PC-3 (cell line): ENCODE measurements at places on chromosomes 4 and X. TPM values are rescaled to one million over a fixed set of nuclear protein-coding genes. Genes with fewer than 3 reads are reported as not detected.

Gene XAGE1A
- total RNA-seq: not detected in 2 replicates

DNA sequence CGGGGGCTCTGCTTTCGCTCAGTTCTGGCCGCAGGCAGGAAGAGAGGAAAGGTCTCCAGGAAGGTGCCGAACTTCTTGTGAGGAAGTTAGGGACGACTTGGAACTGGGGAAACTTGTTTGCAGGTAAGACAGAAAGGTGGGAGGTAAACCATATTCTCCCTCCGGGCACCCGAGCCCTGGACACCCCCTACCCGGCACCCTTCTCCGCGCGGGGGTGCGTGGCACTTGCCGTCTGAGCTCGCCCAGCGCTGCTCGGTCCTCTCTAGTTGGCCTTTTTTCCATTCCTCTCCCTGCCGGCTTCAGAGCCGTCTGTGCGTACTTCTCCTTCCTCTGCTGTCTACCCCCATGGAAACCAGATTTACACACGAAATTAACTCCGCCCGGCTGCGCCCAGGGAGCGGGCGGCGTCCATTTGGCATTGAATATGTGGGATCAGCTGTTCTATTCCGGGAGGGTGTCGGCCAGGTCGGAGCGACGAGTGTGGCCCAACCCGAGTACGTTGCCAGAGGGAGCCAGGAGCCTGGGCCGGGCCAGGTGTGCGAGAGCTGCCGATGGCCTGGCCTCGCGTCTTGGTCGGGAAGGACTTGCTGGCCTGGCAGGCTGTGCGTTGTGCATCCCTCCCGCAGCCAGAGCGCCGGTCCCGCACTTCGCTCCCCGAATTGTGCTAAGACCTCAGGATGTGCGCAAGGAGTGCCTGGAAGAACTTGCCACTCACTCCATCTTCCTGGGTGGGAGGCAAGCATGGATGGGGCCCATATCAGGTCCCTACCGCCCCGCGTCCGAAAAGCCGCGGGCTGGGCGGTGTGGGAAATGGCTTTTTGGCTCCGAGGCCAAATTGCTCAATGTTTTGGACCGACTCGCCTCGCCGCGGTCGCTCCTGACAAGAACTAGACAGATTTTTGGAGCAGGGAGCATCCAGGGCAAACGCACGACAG, 1.7 kb downstream of the PDGFRA start:
- no peak for DNase-seq
- peaks cover 48% of the 10 kb centered on the region for H3K4me1 ChIP-seq
- H3K27me3 ChIP-seq: peaks cover 40% of the 10 kb centered on the region
- peak overlapping the region; percentile 61 for H3K4me3 ChIP-seq

DNA sequence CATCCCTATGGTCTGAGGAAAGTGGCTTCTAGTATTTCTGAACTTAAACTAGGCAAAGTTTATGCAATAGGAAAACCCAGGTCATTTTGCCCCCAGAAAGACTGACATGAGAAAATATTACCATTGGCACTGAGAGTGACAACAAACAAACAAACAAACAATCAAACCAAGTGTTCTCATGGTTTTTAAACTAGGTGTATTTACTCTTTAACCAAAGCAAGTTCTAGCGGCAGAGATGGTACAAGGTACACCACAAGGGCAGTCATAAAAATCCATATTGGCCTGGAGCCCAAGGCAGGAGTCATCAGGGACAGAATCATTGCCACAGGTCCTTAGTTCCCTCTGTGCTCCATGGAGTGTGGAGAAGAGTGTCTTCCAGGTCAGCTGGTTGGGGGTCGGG, 26.0 kb upstream of the ENPEP start:
- H3K27ac ChIP-seq: no peak overlapping the region
- no peaks in the 10 kb centered on the region for H3K4me1 ChIP-seq
- DNase-seq: no peak
- no peaks in the 10 kb centered on the region for H3K36me3 ChIP-seq
- H3K27me3 ChIP-seq: no peaks in the 10 kb centered on the region

Gene SPANXA2
- not detected in 2 replicates for total RNA-seq

DNA sequence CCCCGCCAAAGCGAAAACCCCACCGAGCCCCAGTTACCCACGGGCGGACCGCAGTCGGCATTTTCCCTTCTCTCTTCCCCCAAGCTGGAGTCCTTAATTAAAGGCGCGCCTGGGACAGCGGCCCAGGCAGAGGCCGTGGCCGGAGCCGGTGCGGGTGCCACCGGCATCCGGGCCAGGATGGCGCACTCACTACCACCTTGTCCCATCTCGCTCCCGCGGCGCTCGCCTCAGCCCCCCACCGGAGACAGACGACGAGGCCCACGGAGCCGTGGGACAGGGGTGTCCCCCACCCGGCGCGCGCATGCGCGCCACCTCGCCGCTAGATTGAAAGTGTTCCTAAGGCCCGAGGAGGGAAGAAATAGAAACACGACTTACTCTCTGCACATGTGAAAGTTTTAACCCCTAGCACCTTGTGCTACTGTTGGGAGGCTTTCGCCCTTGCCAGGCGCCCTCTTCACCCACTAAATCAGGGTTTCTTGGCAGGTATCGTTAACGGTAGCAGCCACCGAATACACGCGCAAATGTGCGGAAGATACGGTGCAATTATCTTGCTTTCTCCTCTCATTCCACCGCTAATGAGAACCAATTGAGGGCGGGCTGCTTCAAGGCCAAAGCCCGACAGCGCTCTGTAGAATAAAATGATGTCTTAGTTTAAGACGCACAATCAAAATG, 64.3 kb upstream of the CCDC160 start:
- peaks cover 86% of the 10 kb centered on the region for H3K27me3 ChIP-seq
- no peaks in the 10 kb centered on the region for H3K4me1 ChIP-seq
- H3K36me3 ChIP-seq: no peaks in the 10 kb centered on the region
- peak overlapping the region; percentile 63 for H3K4me3 ChIP-seq
- DNase-seq: no peak
- H3K27ac ChIP-seq: no peak overlapping the region

- no peak for DNase-seq
- peaks cover 9% of the 10 kb centered on the region for H3K4me1 ChIP-seq
- no peak overlapping the region for H3K27ac ChIP-seq
Measured at GRCh38 chr4:80926891-80927290, 103.6 kb upstream of the BMP3 start.

- no peaks in the 10 kb centered on the region; the same call in 1 of the 2 replicates for H3K4me1 ChIP-seq
- H3K4me3 ChIP-seq: no peak overlapping the region
- no peaks in the 10 kb centered on the region for H3K27me3 ChIP-seq
Measured at GRCh38 chr4:124092541-124092984, 620.0 kb downstream of the ANKRD50 start.

DNA sequence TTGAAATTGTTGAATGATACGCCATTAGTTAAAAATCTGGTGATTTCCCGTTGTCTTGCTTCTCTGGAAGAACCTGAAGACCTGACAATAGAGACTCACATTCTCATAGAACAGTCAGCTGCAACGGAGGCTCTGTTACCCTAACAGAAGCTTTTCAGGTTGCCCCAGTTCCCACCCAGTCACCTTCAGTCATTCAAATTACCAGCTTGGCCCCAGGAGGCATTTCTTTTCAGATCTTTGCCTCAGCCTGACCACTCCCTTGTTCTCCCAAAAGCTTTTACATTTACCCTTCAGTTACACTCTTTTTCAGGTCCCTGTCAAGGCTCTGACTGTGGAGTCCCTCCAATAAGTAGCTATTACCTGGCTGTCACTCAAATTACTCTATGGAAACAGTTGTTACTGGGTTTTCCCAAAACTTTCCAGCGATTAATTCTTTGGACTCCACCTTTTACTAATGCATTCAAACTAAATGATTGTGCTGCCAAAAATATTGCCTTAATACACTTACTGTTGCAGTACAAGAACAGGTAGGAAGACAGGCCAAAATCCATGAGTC, 162.2 kb upstream of the FTHL17 start:
- no peaks in the 10 kb centered on the region for H3K27me3 ChIP-seq
- H3K36me3 ChIP-seq: no peaks in the 10 kb centered on the region
- H3K4me3 ChIP-seq: no peak overlapping the region
- no peak for DNase-seq
- H3K4me1 ChIP-seq: no peaks in the 10 kb centered on the region
- H3K27ac ChIP-seq: no peak overlapping the region

GRCh38 chrX:139200346-139200745, 330.2 kb upstream of the F9 start:
- DNase-seq: no peak
- peak overlapping the region; percentile 23; the same call in 1 of the 2 replicates for H3K4me3 ChIP-seq

- no peaks in the 10 kb centered on the region for H3K27me3 ChIP-seq
- no peaks in the 10 kb centered on the region for H3K4me1 ChIP-seq
- H3K27ac ChIP-seq: no peak overlapping the region
- H3K36me3 ChIP-seq: peaks cover 4% of the 10 kb centered on the region
- DNase-seq: no peak
Measured at GRCh38 chrX:136849395-136849794, 31.1 kb downstream of the RBMX start.

Gene VEGFD
- total RNA-seq: not detected in 2 replicates

Gene GAGE12J
- not detected in 2 replicates for total RNA-seq

GRCh38 chr4:174528226-174528625, 5.9 kb upstream of the HPGD start:
- H3K4me3 ChIP-seq: no peak overlapping the region
- H3K4me1 ChIP-seq: peaks cover 14% of the 10 kb centered on the region
- no peak for DNase-seq
- no peak overlapping the region for H3K27ac ChIP-seq
- H3K27me3 ChIP-seq: no peaks in the 10 kb centered on the region

DNA sequence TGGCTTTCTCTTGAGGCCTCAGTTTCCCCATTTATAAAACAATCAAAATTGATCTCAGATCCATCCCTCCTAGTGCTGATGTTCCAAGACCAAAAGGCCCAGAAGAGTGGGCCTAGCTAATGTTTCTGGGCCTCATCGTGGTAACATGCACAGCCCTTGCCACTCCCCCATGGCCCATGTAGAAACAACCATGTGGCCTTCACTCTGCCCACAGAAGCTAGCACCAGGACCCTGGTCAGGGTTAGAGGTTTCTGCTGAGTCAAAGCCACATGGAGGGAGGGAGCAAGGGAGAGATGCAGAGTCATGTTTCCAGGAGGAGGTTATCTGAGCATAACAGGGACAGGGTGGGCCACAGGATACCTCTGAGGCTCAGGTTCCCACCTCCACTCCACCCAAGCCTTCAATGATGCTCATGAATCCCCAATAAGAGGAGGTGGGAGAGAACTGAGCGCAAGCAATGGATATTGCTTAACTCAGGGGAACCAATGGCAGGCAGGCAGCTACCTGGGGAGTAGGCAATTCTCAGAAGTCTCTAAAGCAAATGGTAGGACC, 16.9 kb downstream of the OTUD5 start:
- no peaks in the 10 kb centered on the region; the same call in 1 of the 2 replicates for H3K36me3 ChIP-seq
- H3K4me3 ChIP-seq: no peak overlapping the region
- no peaks in the 10 kb centered on the region for H3K4me1 ChIP-seq
- no peak overlapping the region for H3K27ac ChIP-seq
- H3K27me3 ChIP-seq: no peaks in the 10 kb centered on the region

GRCh38 chrX:54810532-54810931, 3.0 kb downstream of the MAGED2 start:
- H3K27ac ChIP-seq: no peak overlapping the region
- H3K36me3 ChIP-seq: peaks cover 18% of the 10 kb centered on the region; the same call in 1 of the 2 replicates
- H3K27me3 ChIP-seq: no peaks in the 10 kb centered on the region
- no peak for DNase-seq
- peak overlapping the region; percentile 83; the same call in 1 of the 2 replicates for H3K4me3 ChIP-seq

GRCh38 chr4:110610940-110611831, 11.7 kb downstream of the PITX2 start:
- H3K27ac ChIP-seq: no peak overlapping the region
- H3K36me3 ChIP-seq: no peaks in the 10 kb centered on the region
- H3K4me1 ChIP-seq: peaks cover 9% of the 10 kb centered on the region
- no peak overlapping the region for H3K4me3 ChIP-seq

Gene SMIM10
- total RNA-seq: not detected in 2 replicates

- H3K36me3 ChIP-seq: no peaks in the 10 kb centered on the region; the same call in 1 of the 2 replicates
- no peak for DNase-seq
- H3K4me3 ChIP-seq: no peak overlapping the region
- peaks cover 14% of the 10 kb centered on the region for H3K4me1 ChIP-seq
Measured at GRCh38 chr4:84644087-84644486, 61.2 kb downstream of the CDS1 start.

Gene ADH5
- 83.1 and 94.5 TPM in 2 replicates for total RNA-seq

DNA sequence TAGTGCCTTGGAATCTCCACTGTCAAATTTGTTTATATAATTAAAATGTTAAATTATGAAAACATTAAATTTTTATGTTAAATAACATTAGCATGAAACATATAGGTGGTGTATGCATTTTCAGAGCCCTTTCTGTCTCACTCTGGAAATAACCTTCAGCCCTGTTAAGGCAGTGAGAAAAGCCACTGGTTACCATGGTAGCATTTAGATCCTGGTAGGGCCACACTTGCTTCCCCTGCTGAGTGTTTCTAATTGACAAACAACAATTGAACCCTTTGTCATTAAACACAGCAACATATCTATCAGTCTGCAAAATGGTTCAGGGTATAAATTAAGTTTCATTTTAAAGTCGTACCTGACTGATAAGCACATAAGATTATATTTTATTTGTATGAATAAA, 63.5 kb downstream of the PDK3 start:
- DNase-seq: no peak
- no peaks in the 10 kb centered on the region for H3K27me3 ChIP-seq
- no peaks in the 10 kb centered on the region for H3K4me1 ChIP-seq
- H3K27ac ChIP-seq: no peak overlapping the region
- H3K36me3 ChIP-seq: no peaks in the 10 kb centered on the region

DNA sequence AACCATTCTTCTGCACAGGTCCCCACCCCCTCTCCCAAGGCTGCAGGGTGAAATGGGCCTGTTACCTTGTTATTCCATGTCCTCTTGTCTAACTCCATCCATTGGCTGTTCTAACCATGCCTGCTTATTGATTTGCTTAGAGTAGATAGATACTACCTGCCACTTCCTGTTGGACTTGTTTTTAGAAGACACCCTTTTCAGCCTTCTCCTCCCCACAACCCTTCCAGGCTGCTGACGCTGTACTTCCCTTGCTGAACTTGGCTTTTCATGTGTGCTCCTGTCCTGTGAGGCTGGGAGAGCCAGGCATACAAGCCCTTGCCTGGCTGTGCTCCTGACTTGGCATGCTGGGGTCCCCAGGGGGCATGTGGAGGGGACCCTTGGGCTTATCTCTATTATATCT, 81.9 kb downstream of the AASDH start:
- H3K27me3 ChIP-seq: no peaks in the 10 kb centered on the region
- H3K27ac ChIP-seq: no peak overlapping the region
- no peaks in the 10 kb centered on the region for H3K36me3 ChIP-seq
- H3K4me1 ChIP-seq: peaks cover 6% of the 10 kb centered on the region; the same call in 1 of the 2 replicates

DNA sequence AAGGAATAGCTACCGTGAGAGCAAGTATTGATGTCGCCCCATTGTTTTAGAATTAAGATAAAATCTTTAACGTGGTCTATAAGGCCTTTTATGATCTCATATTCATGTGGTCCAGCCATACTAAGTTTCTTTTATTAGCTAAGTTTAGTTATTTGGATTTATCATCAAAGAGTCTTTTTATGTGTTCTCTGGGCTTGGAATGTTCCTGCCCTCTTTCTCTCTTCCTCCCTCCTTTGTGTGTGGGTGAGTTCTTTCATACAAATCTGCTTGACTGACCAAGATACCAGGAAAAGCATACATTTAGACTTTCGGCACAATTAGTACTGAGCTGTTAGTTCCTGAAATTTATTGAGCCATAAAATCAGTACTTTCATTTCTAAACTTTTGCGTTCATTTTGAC, 11.3 kb downstream of the TDO2 start:
- H3K4me1 ChIP-seq: no peaks in the 10 kb centered on the region
- no peak for DNase-seq
- H3K36me3 ChIP-seq: no peaks in the 10 kb centered on the region
- no peak overlapping the region for H3K27ac ChIP-seq
- H3K27me3 ChIP-seq: no peaks in the 10 kb centered on the region

Gene SPRY1
- total RNA-seq: 26.4 and 30.6 TPM in 2 replicates

Gene MGARP
- total RNA-seq: 0.33 TPM in 1 of 2 replicates, not detected in the other

- no peak overlapping the region for H3K4me3 ChIP-seq
- no peak for DNase-seq
- H3K27me3 ChIP-seq: no peaks in the 10 kb centered on the region
- H3K4me1 ChIP-seq: no peaks in the 10 kb centered on the region
Measured at GRCh38 chr4:55561889-55562288, 15.2 kb upstream of the CLOCK start.

Gene MBTPS2
- 5.8 and 9.7 TPM in 2 replicates for total RNA-seq

Gene H2BW2
- not detected in 2 replicates for total RNA-seq

Gene MAGEC2
- total RNA-seq: not detected in 2 replicates
